ENCODE measurements at places on chromosomes 5 and 9.
A peak's percentile ranks its signal among the peaks of the same experiment; 100 is the strongest.

DNA sequence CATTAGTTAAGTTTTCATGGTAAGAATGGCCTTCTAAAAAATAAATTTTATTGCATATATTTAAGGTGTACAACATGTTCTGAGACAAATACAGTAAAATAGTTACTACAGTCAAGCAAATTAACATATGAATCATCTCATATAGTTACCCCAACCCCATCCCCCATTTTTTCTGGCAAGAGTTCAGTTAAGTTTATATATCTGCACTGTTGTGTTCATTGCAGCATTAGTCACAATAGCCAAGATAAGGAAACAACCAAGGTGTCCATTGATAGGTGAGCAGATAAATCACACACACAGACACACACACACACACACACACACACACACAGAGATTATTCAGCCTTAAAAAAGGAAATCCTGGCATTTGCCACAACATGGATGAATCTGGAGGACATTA is 37.2 kb upstream of the OTULIN start:
- ATAC-seq, result no peak

DNA sequence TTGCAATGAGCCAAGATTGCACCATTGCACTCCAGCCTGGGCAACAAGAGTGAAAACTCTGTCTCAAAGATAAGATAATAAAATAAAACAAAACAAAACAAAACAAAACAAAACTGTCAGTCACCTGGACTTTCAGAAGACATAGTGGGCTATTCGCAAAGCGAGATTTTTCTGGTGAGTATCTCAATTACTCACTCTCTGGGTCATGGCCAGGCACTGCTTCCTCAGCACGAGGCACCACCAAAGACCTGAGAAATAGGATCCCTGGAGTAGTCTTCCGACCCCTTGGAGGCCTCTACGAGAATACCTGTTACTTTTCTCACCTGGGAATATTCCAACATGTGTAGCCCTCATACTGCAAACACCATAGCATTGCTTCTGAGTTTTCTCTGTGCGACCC is 201.7 kb upstream of the ZNF618 start:
- ATAC-seq, result no peak

DNA sequence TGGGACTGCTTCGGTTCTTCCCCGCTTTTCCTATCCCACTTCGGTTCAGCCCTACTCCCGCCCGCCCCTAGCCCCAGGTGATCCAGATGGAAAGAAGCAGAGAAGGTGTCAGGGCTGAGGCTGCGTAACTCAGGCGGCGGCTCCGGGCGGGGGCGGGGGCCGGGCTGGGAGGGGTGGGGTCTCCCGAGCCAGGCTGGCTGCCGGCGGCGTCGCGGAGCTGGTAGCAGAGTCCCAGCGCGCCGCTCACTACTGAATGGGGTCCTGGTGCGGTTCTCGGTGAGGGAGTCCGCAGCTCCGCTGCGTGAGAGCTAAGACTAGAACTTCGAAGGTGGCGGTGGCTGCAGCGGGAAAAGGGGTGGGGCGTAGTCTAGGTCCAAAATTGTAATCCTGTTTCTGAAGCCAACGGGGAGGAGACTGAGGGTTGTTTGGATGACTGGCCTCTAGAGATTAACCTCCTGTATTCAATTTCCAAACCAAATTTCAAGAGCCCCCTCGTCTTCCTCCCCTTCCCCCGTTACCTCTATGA is 1.4 kb downstream of the PRR16 start:
- ATAC-seq, result peak; percentile 20

DNA sequence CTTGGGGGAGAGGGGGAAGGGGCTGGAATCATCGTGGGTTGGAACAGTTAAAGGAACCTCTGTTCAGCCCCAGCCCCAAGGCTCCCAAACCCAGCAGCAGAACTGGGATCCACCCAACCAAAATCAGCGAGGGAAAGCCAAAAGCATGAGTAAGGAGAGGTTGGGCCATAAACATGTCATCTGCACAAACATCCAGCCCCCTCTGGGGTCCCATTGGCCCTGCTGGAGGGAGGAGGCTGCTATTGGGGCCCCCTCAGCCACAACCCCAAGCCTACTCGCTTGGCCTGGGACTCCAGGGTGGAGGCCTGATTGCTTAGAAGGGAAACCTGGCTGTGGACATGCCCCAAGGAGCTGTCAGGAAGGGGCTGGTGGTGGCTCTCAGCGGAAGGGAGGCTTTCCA is 154.9 kb downstream of the FGF18 start:
- ATAC-seq, result no peak

DNA sequence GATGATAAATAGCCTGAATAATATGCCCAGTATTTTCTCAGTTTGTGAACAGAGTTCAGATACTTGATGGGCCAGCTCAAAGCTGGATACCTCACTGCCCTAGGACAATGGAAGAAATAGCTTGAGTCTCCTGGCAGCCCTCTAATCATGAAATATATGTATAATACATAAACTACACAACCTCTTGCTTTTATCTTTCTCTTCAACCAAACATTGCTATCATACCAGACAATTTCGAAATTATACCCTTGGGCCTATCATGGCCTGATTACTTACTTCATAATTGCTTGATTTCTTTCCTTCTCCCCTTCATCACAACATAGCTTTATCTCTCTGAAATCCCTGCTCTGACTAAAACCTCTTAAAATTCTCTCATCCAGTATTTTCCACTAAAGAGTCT is 1144.9 kb upstream of the C9orf72 start:
- ATAC-seq, result no peak

- no peak for ATAC-seq
Measured at GRCh38 chr5:93677359-93677891, 64.0 kb downstream of the POU5F2 start.

DNA sequence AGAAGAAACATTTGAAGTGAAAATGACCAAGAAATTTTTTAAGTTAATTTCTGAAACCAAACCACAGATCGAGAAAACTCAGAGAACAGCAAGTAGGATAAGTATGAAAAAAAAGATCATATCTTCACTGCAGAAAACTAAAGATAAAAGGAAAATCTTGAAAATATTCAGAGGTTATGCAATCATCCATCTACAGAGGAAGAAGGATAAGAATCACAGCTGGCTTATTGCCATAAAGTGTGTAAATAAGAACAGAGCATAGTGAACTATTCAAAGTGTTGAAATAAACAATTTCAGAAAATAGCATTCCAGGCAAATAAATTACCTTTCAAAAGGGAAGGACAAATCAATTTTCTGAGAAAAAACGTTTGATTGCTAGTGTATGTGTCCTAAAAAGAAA is 1191.7 kb upstream of the CDH6 start:
- ATAC-seq, result no peak

DNA sequence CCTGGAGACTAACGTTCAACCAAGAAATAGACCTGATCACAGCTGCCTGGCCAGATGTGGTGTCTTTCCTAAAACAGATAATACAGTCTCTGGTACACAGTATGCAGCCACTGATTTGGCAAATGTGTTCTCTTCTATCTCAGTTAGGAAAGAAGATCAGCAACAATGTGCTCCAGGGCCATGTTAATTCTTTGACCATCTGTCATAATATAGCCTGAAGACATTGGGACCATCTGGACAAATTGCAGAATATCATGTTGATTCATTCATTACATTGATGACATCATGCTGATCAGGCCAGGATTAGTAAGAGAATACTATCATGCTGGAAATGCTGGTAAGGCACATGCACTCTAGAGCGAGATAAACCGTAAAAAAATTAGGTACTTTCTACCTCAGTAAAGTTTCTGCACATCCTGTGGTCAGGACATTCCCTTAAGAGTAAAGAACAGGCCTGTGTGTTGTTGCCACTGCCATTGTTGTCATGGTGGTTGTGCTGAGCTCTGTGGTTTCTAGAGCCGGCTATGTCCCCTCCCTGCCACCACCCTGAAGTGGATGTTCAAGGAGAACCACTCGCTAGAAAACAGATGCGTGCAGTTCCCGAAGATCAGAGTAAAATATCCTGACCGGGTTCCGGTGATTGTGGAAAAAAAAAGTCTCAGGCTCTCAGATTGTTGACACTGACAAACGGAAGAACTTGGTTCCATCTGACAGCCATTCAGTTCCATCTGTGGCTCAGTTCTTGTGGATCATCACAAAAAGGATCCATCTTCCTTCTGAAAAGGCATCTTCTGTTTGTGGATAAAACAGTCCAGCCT is 6.4 kb upstream of the JMY start:
- ATAC-seq, result peak; percentile 69

DNA sequence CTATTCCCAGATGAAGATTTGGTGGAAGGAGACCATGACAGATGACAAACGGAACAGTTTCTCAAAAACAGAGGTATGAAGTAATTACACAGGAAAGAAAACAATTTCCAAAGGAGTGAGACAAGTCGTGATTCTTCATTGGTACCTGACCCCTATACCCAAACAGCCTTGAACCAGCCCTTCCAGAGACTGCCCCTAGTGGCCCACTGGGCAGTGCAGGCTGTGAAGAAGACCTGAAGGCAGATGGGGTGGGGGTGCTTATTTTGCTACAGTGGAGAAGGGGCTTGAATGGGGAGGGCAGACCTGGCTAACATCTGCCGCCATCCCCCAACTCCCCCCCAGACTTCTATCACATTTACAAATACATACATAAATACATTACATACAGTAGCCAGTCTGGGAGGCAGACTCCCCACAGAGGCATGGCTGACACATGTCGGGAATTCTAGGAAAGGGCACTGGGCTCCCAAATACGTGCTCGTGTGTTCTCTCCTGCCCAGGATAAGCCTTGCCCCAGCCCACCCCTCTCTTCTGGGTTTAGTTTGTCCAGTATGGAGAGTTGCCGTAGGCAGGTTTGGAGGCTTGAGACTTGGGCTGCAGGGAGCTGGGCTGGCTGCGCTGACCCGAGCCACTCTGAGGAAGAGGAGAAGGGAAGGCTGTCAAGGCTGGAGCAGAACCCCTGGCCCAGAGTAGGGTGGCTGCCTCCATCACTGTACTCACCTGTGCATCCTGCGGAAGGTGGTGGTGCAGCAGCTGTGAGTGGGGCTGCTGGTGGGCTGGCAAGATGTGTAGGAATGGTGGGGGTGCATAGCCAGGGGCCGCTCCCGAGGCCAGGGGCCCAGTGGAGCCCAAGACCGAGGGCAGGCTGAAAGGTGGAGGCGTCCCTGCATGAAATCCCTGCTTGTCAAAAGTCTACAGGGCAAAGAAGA is 105.3 kb downstream of the UBE2R2 start:
- no peak for ATAC-seq

DNA sequence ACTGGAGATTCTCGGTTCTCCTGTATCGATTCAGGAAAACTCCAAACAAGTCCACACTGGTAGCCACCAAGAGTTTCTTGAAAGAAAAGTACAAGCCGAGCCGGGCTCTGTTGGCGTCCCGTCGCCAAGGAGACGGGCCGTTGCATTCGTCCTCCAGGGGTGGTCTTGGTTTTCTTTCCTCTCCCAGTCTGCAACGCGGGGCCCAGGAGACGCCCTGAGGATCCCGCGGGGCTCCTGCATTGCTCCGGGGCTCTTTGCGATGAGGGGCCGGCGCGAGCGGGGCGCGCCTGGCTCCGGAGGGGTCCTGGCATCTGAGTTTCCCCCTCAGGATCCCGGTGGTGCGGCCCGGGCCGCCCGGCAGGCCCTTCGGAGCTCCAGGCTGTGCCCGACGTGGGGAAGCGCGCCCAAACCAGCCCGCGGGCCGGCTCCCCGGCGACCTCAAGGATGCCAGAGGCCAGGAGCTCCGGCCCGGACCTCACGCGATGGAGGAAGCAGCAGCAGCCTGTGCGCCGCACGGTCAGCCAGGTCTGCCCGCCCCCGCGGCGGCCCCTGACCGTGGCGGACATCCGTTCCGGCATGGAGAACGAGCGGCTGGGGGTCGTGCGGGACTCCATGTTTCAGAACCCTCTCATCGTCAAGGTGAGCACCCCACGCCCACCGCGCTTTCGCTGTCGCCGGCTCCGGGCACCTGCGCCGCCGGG is at the start of gene CFAP77:
CFAP77 (plus strand) TSS at position 384 of the 701 bp plus-strand sequence; CDS start at position 445, 61 bp downstream.
- no peak for ATAC-seq

GRCh38 chr5:38417658-38418017 is 138.8 kb downstream of the LIFR start:
- no peak for ATAC-seq

GRCh38 chr9:684054-684890 is 157.2 kb upstream of the DMRT1 start:
- ATAC-seq, result no peak

GRCh38 chr5:127938746-127939145 is 144.8 kb upstream of the SLC12A2 start:
- ATAC-seq, result no peak

DNA sequence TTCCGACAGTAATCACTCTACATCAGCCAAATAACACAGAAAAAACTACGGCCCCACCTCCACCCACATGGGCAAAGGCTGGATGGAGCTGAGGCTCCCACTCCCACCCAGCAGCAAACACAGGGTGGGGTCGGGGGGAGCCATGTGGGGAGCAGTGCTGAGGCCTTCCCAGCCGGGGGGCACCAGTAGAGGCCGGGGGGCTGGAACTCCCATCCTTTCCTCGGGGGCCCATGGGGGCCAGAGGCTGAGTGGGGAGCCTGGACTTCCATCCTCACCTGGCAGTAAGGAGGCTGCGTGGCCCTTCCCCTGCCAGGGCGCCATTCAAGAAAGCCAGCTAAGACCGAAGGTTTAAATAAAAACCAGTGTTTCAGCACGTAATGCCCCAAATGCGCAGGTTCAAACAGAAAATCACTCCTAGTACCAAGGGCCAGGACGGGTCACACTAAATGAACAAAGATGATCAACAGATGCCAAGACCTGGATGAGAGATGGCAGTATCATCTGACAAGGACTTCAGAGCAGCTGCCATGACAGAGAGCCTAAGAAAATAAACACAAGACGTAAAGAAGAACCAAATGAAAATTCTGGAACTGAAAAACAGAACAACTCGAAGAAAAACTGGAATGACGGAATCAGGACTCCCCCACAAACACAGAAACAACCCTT is 9.4 kb downstream of the CCDC127 start:
- ATAC-seq, result no peak

DNA sequence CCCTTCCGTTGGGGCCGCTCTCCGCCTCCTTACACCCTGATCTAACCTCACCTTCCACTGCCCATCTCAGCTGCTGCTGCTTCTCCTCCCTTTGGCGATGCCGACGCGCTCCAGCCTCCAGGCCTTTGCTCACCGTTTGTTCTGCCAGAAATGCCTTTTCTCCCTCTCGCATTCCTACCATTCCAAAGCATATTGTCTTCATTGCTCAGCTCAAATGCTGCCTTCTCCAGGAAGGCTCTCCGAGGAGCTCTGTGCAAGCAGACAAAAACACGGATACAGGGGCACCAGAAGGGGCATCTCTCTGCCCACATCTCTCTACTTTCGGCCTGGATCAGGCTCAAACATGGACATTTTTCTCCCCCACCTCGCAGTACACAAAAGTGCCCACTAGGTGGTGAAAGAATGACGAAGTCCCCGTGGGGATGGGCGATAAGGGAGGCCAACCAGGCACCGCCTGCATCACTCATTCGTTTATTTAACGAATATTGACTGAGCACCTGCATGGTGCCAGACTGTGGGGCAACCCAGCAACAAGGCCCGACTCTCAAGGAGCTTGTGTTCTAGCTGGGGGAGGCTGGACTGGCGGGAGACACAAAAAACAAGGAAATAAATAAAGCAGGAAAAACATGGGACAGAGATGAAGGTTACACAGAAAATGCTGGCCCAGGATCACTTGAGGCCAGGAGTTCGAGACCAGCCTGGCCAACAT is 7.3 kb upstream of the GRHPR start:
- peak; percentile 70 for ATAC-seq

- ATAC-seq, result no peak
Measured at GRCh38 chr9:135355521-135356011, 124.0 kb upstream of the PPP1R26 start.
